ENCODE measurements at places on chromosomes 5 and 9.

DNA sequence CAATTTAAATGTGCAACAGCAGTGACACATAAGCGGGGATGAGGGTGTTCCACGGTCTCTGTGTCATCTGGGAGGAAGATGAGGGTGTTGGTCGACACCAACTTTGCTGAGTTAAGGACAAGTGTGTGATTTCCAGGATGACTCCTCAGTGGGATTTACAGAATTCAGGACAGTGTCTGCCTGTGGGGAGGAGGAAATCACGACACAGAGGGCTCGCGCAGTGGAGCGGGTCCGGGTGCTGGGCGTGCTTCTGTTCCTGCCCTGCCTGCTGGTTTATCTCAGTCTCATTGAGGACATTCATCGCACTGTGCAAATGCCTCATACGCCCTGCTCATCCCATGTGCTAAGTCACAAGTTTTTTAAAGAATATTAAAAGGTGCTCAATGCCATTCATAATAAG lies 73.7 kb upstream of the ADAMTS2 start:
- DNase-seq = no peak

DNA sequence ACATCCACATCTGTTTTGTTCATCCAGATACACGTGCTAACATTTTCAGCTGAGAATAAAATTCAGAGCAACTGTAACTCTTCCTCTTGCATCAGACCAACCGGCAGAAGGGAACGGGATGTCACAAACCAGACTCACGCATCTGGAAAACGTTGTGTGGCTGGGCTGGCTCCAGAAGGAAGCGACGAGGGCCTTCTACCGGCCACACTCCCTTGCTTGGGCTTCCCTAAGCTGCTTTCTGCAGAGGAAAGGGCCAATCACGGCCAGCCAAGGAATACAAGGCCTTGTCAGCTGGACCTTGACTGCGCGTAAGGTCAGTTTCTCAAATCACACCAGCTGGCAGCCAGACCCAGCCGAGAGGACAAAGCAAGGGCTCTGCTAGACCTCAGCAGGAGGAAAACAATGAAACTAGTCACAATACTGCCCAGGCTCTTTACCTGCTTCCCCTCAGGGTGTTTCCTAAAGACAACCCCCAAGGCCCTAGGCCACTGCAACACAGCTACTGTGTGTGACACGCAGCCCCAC lies 106.1 kb downstream of the THBS4 start:
- no peak for DNase-seq

DNA sequence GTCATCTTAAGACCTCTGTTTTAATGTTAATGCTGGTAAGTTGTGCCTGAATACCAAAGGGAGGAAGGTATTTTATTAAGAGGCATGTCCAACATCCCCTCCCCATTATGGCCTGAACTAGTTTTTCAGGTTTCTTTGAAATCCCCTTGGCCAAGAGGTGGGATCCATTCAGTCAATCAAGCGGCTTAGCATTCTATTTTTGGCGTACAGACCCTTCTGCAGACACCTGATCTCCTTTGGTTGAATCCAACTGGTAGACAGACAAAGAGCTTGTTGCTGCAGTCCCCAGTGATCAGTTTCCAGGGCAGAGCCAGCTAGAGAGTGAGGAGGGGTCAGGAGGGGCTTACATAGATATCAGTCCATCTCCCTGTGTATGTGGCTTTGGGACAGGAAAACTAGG lies 7.9 kb upstream of the KCNMB1 start:
- DNase-seq = no peak

GRCh38 chr5:120913396-120913795 lies 449.3 kb downstream of the PRR16 start:
- no peak for DNase-seq

- DNase-seq = no peak
Measured at GRCh38 chr9:126495411-126496180, 118.1 kb upstream of the LMX1B start.

DNA sequence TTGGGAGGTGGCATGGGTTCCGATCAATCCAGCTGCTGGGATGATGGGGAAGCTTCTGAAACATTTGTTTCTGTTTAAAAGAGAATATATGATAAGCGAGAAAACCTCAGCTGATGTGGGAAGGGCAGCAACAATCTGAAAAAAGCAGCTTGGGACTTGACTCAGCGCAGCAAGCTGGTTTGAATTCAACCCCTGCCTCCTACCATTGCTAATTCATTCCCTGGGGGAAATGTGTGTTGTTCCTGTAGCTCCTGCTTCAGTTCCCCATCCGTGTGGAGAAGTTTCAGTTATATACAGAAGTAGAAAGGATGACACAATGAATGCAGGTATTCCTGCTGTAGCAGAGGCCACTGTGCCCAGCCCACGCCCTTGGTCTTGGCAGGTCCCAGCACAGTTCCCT lies 145.1 kb downstream of the NXNL2 start:
- DNase-seq = no peak

DNA sequence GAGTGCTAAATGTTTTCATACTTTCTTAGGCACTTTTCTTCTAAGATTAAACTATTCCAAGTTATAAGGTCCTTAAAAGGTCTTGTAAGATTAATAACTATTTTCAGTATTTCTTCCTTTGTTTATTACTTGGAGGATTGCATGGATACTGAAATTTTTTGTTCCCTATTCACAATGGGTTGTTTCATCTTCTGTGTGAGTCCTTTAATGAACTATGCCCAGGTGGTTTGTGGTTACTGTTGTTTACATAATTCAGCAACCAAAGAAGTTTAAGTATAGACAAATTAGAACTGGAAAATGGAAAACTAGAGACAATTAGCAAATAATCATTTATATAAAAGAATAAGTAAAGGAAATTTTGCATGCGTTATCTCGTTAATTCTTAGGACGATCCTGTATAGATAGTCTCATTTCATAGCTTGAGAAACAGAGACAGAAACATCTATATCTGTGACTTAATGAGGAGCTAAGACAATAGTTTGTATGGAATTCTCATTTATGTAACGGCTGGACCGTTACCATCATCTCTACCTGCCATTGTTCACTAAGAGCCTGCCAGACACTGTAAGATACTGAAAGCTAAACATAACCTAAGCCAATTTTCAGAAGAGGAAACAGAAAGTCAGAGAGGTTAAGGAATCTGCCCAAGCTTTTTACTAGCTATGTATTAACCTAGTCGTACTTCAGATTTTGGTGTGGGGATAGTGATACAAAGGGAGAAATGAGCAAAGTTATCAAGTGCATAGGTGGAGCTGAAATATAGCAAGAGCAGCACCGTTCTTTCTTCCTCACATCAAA lies 148.2 kb downstream of the PAM start:
- no peak for DNase-seq

- DNase-seq = no peak
Measured at GRCh38 chr9:7591501-7591900, 208.1 kb downstream of the DMAC1 start.

DNA sequence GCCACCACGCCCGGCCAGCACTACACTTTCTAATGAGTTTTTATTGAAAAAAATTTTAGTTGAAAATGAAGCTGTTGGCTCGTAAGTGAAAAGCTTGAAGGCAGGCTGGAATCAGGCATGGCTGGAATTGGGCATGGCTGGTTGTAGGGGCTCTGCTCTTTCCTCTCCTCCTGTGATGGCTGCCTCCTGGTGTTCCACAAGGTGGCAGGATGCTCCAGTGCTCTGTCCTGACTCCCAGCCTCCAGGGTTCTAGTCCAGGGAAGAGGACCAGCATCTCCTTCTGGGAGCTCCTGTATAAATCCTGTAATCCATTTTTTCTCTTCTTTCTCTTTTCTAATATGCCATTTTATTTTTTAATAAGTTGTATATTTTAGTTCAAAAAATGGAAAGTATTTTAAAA lies 57.2 kb upstream of the DHFR start:
- no peak for DNase-seq

GRCh38 chr9:33148367-33149014 lies 18.6 kb downstream of the B4GALT1 start:
- DNase-seq = no peak
